ENCODE measurements at places on chromosomes 1 and 21. TPM values are rescaled to one million over a fixed set of nuclear protein-coding genes. Genes with fewer than 3 reads are reported as not detected.

DNA sequence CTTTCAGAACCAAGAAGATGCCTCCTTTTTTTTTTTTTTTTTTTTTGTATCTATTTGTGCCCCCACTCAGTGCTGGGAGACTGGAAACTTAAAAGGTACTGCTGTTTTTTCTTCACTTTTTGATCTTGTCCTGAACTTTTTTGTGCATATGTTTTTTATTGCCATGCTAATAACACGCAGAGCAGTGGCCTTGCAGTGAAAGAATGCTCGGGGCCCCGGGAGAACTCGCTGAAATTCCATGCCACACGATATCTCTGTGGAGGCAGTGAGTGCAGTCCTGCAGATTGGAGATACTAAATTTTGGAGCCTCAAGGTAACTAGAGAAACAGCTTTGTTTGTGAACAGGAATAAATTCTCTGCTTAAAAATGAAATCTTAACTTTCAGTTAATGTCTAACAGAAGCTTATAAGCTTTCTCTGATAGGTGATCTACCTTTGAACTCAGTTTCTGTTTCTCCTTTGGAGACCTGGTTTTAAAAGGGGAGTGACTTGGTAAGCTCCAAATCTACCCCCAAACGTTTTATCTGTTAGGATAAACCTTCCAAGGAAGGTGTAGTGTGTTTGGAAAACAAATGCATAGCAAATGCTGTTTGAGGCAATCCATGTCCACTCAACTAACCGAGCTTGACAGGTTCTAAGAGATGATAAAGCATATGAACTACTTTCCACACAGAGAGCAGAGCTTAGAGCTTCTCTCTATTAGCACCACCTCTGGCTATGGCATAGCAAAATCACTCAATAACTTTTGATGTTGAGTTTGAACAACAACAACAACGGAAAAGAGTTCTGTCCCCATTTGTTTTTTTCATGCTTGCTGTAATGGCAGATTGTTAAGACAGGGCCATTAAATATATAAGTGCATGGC lies 113.7 kb upstream of the PLXNA2 start:
- DNase-seq: no peak

- DNase-seq: no peak
These were observed 7.7 kb upstream of the HTR1D start for GRCh38 chr1:23224739-23225648.

DNA sequence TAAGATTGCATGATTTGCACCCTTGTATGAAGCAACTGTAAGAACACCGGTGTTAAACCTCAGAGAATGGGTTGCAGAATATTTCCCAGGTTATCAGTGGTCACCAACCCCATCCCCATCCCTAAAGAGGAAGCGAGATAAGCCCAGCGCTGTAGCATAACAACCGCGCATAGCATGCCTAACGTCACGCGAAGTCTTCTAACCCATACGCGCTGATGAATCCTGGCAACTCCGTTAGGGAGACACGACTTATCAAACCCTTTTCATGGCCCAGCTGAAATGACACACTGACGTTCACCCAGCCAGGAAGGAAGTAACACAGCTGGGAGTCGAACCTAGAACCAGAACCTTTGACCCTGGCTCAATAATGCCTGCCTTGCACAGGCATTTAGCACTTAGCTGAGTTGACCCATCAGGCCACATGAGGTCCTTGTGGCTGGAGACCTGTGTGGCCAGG lies 24.2 kb downstream of the TMEM51 start:
- DNase-seq: no peak

DNA sequence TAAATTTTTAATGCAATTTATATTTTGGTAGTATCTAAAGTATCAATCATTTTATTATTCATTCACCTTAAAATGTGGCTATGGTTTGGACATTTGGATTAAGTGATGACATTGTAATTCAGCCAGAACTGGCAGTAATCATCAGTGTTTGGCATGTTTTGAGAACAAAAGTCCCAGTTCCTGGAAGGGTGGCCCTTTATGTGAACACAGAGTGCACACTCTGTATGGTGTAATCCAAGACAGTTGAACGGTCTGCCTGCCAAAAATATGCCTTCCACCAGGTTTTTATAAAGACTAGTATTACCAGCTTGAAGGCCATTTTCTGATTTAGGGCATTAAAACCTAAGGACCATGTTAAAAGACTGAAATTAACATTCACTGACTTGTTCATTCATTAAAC lies 448.7 kb downstream of the LTN1 start:
- DNase-seq: no peak

DNA sequence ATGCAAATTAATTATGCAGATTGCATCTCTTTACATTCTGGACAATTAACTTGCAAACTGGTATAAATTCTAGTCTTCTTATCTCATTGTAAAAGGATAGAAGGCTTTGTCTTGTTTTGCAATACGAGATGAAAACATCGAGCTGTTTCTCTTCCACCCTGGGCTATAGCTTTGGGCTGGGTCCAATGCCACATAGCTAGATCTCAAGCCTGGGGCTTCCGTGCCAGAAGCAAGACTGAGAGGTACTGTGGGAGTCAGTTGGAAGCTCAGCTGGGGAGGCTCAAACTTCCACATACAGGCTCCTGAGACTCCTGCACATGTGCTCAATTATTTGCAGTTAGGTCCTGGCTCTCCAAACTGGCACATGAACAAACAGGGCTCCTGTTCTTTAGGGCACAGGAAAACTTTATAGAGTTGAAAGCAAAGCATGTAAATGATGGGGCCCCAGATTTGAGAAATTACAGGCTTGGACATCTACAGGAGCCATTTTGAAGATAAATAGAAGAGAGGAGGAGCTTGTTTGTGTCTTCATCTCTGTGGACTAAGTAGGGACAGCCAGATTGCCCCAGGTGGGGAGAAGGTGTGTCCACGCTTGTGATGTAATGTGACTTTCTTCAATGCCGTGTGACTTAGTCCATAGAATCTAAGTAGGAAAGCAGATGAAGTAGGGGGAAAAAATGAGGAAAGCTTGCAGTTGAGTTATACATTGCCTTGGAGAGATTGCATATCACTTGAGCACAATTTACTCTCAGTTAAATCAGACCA lies 65.9 kb upstream of the SIPA1L2 start:
- DNase-seq: no peak

DNA sequence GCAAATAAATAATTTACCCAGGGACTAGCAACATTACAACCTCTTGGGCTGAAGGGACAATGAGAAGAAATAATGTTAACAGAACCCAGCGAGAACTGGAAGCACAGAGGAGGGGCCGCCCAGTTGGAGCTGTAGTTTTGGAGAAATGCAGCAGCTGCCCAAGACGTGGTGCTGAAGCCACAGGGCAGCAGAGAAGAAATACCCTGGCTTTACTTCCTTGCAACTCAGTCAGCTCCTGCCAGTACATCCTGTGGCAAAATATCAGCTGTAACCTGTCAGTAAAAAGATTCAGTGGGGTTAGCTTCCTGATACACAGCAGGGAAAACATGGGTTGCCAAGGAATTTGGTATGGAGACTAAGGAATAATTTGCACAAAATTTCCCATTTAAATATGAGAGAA lies 283.6 kb upstream of the USP25 start:
- DNase-seq: no peak

DNA sequence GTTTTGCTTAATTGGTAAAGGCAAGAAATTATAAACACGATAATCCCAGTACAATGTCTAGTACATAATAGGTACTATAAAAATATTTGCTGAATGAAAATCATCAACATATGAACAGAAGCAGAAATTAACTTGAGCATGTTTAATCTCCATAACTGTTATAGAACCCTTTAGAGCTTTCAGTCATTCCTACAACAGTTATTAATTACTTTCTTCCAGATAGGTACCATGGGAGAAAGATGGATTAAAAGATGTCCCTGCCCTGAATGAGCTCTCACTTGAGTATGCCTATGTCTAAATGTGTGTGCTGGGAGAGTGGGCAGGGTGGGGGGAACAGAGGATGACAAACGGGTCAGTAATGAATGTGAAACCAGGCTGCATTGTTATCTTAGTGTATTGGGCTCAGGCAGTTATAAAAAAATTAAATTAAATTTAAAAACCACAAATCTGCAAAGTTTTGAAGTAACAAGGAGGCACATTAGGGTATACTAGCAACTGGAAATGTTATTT lies 2.4 kb downstream of the EPS15 start:
- no peak for DNase-seq

GRCh38 chr1:185646202-185646683 lies 87.9 kb upstream of the HMCN1 start:
- peak; percentile 100 for DNase-seq

- DNase-seq: no peak
These were observed 24.4 kb downstream of the C4BPA start for GRCh38 chr1:207128336-207128921.

DNA sequence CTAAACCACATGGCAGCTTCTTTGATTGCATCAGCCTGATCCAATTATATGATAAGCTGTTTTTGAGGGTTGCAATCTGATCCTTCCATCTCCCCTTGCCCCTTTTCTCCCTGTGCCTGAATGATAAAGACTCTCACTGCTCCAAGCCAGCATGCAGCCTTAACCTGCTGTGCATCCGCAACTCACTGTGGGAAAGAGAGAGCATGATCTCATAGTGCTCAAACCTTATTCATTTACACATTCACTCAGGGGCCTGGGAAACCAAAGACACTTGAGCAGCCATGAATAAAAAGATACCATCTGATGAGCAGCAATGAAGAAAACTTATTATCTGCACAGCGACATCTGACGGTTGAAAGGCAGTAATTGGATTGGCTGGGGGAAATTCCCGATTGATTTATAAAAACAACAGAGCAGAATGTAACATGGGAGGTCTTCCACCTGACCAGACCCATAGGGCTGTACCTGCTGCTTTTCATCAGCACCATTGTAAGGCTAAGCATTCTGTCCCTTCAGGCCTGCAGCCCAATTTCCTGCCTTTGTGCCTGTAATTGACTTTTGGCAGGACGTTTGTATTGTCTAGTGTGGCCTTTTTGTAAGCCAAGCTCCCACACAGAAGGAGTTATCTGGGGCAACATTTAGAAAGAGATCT lies 62.5 kb downstream of the KIAA0040 start:
- peak; percentile 52 for DNase-seq

- DNase-seq: no peak
These were observed 28.6 kb upstream of the PLCH2 start for GRCh38 chr1:2447276-2448097.

GRCh38 chr1:175287849-175288248 lies 95.3 kb upstream of the KIAA0040 start:
- no peak for DNase-seq

DNA sequence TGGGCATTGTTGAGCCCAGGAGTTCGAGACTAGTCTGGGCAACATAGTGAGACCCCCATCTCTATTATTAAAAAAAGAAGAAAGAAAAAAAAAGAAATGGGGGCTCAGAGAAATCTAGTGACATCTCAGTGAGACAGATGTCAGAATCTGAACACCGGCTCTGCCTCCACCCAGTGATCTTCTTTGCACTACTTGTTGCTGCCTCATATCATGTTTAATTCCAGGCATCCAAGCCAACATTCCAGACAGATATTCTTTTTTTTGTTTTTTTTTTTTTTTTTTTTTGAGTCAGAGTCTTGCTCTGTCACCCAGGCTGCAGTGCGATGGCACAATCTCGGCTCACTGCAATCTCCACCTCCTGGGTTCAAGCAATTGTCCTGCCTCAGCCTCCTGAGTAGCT lies 5.0 kb upstream of the ARL8A start:
- DNase-seq: no peak

DNA sequence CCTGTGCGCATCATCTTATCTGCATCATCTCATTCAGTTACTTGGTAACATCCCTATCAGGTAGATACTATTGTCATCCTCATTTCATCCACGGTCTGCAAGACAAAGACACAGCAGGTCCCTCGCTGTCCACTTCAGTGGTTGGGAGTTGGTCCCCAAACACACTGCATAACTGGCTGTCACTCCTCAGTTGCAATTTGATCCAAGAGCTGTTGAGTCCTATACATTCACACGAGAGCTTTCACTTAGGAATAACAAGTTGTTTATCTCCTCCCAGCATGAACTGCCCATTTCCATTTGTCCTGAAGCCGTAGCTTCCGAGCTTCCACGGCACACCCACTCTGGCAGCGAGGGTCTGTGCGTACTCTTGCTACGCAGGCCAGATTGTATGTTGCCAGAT lies 472.0 kb downstream of the CAMTA1 start:
- DNase-seq: no peak

- DNase-seq: peak; percentile 87
These were observed 136.0 kb downstream of the LTN1 start for GRCh38 chr21:28856588-28857250.

- DNase-seq: no peak
These were observed 142.8 kb upstream of the DNAH14 start for GRCh38 chr1:224786533-224787250.

GRCh38 chr1:45375104-45376090 lies 35.2 kb upstream of the MUTYH start:
- DNase-seq: no peak

Gene S1PR1
- 1.7 TPM for total RNA-seq

Gene BCL2L15
- 0.14 TPM for total RNA-seq

Gene PCP4L1
- total RNA-seq: not detected

Gene SARS1
- total RNA-seq: 153 TPM

Gene LPAR3
- total RNA-seq: 1.2 TPM

Gene CA14
- not detected for total RNA-seq

Gene RNU1-2
- total RNA-seq: under 0.01 TPM

Gene GBP1
- total RNA-seq: 10.4 TPM

Gene WLS
- 14.4 TPM for total RNA-seq

Gene KRTAP20-4
- total RNA-seq: not detected
